Stimulated activated CD4-positive, alpha-beta T cell treated with anti-CD3 and anti-CD28 coated beads, Interleukin-15, amount 100 ng/mL, for 24 hours (primary cell): ENCODE measurements at places on chromosomes 3 and 15.

- DNase-seq = peak; percentile 75
These were observed 5.2 kb upstream of the WNT7A start for GRCh38 chr3:13884851-13885703.

DNA sequence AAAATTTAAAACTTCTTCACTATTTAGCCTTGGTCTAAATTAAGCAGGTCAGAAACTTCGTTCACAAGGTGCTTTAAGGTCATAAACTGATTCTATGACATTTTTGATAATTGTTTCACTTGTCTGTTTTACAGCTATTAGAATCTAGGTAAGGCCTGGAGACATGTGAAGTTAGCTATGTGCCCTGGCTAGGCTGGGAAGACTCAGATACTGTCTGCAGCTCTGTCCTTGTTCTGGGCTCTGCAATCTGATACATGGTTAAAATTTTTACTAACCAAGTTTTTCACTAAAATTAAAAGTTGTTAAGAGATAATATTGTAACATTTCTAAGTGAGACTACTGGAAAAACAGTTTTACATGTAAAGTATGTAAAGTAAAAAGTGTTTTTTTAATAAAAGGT lies 479.6 kb upstream of the EPHA6 start:
- no peak for DNase-seq

GRCh38 chr15:98758224-98758623 lies 109.9 kb downstream of the IGF1R start:
- no peak for DNase-seq

DNA sequence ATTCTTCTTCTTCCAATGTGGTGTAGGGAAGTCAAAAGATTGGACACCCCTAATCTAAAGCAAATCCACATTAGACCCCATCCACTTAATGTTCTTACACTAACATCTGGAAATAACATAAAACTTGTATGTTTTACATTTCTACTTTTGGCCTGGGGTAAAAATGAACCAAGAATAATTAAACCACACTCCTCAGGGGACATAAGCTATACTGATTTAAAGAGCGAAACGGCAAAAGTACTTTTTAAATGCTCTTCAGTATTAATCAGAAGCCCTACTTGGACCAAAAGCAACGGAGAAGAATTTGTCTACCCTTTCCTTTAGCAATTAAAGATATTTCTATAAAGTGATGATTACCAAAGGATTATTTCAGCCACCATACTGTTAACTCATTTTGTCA lies 123.9 kb downstream of the TMCC1 start:
- no peak for DNase-seq

GRCh38 chr15:32003558-32003957 lies 26.8 kb upstream of the CHRNA7 start:
- DNase-seq = no peak

- no peak for DNase-seq
These were observed 14.2 kb downstream of the AMOTL2 start for GRCh38 chr3:134360046-134360445.

GRCh38 chr3:16303037-16303575 lies 38.1 kb downstream of the OXNAD1 start:
- DNase-seq = no peak

- no peak for DNase-seq
These were observed 88.8 kb upstream of the CHD2 start for GRCh38 chr15:92811148-92811913.

- no peak for DNase-seq
These were observed 449.5 kb downstream of the SHQ1 start for GRCh38 chr3:72398781-72399180.

DNA sequence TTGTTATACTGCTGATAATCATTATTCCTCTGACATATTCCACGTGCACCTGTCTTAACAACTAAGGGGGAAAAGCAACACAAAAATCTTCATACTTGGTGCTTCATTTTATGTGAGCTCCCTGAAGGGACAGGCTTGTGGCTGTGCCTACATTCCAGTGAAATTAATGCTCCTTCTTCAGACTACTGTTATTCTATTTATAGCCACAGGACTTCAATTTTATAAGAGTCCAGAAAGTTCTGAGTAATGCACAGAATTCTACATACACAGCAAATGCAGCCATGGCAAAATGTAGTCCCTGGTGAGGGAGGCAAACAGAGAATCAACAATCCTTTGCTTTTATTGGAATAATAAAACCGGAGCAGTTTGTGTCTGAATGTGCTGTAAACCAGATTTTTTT lies 417.1 kb downstream of the RBMS3 start:
- no peak for DNase-seq

DNA sequence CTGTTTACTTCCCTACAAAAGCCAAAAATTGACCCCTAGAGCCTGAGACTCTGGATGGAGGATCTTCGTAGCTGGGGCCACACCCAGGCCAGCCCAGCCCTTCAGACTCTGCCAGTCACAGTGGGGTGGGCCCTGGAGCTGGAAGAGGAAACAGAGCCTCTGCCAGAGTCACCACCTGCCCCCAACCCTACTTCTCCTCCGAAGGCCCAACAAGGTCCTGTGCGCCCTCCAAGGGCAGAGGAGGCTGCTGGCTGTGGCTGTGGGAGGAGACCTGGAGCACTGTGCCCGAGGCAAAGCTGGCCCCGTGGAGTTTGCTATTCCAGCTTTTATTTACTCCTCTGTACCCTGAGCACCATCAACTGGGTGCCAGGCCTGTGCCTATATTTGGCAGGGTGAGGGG lies 19.0 kb downstream of the CISH start:
- DNase-seq = peak; percentile 46

- no peak for DNase-seq
These were observed 13.5 kb downstream of the GUCA1C start for GRCh38 chr3:108940166-108940565.

DNA sequence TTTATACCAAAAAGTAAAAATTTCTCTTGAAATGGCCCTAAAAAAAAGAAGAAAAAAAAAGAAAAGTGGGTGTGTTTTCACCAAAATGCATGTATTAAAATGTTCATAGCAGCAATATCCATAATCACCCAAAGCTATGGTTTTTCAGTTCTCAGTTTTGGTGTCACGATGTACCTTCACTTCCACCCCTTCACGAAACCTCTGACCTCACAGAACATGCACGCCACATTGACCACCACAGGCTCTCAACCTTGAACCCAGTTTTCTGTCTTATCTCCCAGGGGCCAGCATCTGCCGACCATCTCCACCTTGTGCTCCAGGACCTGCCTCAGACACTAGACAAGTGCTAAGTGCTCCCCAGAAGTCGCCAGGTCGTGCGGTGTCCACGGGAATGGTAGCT lies 30.4 kb downstream of the COLQ start:
- no peak for DNase-seq

DNA sequence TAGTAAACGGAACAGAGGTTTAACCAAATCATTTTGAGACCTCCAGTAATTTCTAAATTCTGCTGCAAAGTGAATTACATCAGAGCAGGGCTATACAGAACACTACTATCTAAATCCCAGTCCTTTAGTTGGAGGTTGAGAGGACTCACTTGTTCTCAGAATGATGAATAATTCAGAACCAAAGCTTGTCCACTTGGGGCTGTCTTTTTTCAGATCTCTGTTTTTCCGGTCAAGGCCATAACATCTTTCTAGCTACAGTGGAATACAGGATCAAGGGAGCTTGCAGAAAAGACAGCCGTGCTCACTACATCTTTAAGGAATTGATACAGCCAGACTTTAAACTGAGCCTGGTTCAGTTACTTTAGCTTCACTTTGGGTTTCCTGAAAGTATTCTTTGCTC lies 194.5 kb downstream of the EFHB start:
- DNase-seq = no peak

DNA sequence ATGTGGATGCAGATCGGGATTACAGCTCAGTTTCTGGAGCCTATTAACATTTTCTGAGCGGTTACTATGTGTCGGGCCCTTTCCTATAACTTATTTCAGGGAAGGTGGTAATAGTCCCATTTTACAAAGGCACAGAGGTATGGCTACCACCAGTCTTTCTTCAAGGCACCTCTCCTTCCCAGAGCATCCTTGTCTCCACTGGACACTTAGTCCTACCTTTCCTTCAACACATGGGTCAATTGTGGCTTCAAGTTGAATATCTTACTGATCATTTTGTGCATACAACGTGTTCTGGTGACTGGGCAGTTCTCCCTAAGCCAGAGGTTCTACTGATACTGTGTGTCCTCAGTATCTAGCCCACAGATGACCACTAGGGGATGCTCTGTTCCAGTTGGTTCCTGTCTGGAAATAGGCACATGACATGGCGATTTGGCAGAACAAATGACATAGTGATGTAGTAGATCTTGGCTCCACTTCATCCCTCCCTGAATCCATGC lies 60.7 kb upstream of the CMTM8 start:
- peak; percentile 67 for DNase-seq

DNA sequence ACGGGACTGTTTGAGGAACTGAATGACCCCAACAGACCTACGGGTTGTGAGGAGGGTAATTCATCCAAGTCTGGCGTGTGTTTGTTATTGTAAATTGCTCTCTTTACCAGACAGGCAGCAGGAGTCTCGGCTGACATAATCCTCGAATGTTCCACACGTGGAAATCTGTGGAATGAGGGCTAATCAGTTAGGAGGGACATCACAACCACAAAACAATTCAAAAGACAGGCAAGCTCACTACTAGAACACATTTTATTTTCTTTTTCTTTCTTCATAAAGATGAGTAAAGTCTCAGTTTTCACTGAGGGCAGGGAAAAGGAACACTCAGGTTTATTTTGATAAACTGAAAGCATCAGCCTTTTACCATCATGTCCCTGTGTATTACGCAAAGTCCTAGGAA lies 53.8 kb downstream of the GRK7 start:
- DNase-seq = no peak
